CD4-positive, CD25-positive, alpha-beta regulatory T cell (primary cell): ENCODE measurements at places on chromosomes 16 and 17. TPM values are rescaled to one million over a fixed set of nuclear protein-coding genes. Genes with fewer than 3 reads are reported as not detected.
A peak's percentile ranks its signal among the peaks of the same experiment; 100 is the strongest.

The TMEM92 gene
- not detected for polyA plus RNA-seq

The CORO1A gene
- polyA plus RNA-seq: 1,770 TPM

The KRT24 gene
- polyA plus RNA-seq: 0.15 TPM

The TBC1D3C gene
- not detected for polyA plus RNA-seq

The MT1F gene
- 26.0 TPM for polyA plus RNA-seq

DNA sequence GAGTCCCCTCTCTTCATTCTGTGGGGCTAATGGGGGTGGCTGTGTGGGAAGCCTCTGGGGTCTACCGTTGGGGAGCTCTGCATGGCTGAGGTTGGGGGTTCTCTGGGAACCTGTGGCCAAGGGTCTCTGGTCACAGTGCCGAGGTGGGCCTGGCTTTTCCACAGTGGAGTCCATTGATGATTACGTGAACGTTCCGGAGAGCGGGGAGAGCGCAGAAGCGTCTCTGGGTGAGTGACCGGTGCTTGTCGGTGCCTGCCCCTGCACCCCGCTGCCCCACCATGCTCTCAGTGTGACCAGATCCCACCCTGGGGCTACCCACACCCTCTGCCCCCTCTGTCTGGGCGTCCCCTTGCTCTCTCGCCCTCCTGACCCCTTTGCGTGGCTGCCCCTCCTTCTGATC lies 4.5 kb downstream of the LAT start:
- DNase-seq: no peak

- no peak for DNase-seq
Observed at GRCh38 chr17:79949656-79950209, 85.9 kb downstream of the TBC1D16 start.

DNA sequence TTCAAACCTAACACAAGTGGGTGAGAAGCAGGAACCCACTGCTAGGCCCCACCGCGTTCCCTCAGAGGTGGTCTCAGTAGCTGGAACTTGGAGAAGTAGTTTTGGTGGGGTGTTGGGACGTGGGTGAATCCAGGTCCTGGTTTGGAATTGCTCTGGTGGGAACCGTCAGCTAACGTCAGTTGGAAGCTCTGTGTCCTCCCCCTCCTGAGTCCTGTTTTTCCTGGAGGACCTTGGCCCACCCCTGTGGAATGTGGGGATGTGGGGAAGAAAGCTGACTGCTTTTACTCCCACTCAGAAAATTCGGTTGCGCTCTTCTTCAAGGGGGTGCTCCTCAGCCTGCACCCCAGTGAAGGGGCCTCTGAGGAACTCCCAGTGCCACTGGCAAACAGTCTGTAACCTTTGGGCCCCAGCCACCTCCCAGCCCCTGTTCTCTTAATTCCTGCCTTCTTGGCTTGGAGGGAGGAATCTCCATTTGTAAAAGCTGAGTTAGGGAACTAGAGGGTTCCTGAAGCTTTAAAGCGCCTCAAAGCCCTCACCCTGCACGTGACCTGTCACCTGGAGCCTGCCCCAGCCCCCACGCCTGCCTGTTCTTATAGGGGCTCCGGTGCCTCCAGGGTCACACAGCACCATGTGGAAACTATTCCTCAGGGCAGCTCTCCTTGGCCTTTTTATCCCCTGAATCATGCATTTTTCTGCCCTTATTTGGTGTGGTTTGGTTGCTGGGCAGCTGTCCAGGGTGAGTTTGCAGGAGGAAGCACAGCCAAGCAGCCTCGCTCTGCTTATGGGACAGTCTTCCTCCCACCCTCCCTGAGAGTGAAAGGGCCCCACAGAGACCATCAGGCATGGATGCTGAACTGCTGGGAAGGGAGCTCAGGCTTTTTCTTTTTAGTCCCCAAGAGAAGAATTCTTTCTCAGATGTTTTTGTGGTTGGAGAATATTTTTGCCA lies 16.2 kb upstream of the NAGLU start:
- no peak for DNase-seq

GRCh38 chr17:74545843-74546230 lies at the start of gene CD300C:
CD300C (minus strand) TSS chr17:74546115; CDS start chr17:74545782, 333 bp downstream.
- no peak for DNase-seq

DNA sequence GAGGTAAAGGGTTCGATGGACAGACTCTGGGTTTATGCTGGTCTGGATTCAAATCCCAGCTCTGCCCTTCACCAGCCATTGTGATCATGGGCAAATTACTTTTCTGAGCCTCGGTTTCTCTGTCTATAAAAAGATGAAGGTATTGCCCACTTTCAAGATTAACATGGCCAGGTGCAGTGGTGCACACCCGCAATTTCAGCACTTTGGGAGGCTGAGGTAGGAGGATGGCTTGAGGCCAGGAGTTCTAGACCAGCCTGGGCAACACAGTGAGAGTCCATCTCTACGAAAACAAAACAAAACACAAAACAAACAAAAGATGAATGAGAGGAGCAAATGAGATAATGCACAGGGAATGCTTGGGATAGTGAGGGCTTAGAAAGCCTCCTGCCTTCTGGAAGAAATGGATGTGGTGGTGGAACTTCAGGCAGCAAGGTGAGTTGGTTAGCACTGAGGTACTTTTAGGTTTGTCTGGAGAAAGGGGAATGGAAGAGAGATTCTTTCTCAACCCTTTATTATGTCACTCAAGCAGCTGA lies 8.5 kb downstream of the ADGRG3 start:
- no peak for DNase-seq

DNA sequence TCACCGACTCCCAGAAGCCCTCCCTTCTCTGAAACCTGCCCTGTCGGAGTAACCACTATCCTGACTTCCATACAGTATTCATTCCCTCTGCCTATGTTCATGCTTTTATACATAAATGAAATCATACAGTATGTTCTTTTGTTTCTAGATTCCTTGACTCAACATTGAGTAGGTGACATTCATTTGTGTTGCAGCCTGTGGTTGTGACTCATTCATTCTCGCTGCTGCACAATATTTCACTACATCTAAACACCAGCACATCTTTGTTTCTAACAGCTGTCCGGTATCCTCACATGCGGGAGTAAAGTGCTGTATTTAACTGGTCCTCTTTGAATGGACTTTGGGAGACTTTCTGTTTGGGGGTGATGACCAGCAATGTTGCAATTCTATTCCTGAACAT lies 135.0 kb upstream of the FOXF1 start:
- no peak for DNase-seq

DNA sequence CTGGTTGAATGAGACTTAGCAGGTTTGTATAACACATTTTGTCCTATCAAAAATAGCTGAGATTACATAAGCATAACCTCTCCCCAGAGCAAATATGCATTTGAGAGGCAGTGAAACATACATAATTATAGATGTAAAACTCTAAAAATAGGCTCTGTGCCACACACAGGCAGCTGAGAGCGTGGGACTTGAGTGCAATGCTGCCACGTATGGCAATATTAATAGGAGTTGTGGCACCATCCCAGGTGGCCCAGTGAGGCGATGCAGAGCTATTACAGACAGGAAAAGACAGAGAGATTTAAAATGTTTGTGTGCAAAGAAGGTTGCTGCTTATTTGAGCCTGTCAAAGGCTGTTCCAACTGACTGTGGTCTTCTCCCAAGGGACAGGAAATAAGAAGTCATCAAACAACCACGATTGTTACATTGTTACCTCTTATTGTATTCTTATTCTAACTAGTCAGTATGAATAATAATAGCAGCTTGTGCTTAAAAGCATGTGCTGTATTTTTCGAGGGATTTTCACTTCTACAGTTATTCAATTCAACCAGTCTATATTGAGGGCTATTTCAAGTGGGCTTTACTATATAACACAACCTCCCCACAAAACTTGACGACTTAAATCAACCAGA lies 116.5 kb downstream of the SALL1 start:
- no peak for DNase-seq

DNA sequence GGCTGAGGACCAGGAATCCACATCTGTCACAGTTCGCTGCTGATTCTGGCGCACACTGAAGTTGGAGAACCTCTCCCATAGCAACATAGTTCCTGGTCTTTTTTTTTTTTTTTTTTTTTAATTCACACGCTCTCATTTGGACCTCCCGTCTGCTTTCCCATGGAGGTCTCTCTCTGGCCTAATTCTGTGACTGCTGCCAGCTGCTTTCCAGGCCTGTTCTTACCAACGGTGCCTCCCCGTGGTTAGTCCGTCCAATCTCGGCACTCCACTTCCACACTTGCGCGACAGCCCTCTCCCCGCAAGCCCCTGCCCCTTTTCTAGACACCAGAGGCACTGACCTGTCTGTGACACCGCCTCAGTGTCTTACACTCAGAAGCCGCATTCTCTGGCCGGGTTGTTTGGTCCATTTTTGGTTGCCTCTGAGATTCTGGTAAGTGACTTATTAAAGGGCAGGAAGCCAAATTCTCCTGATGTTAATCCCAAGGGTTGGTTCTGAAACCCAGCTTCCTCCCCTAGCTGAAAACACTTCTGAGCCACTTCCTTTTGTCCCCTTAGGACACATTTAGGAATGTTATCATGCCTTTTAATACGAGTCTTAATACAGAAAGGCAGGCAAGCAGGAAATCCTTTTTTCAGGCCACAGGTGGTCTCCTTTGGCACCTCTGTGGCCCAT lies 1.1 kb upstream of the AKTIP start:
- peak; percentile 44 for DNase-seq

GRCh38 chr17:63701868-63702720 lies 2.2 kb upstream of the LIMD2 start:
- DNase-seq: peak; percentile 95

GRCh38 chr16:50836121-50836621 lies 94.3 kb downstream of the CYLD start:
- no peak for DNase-seq

- no peak for DNase-seq
Observed at GRCh38 chr17:35252651-35253050, 9.8 kb downstream of the SLFN5 start.

DNA sequence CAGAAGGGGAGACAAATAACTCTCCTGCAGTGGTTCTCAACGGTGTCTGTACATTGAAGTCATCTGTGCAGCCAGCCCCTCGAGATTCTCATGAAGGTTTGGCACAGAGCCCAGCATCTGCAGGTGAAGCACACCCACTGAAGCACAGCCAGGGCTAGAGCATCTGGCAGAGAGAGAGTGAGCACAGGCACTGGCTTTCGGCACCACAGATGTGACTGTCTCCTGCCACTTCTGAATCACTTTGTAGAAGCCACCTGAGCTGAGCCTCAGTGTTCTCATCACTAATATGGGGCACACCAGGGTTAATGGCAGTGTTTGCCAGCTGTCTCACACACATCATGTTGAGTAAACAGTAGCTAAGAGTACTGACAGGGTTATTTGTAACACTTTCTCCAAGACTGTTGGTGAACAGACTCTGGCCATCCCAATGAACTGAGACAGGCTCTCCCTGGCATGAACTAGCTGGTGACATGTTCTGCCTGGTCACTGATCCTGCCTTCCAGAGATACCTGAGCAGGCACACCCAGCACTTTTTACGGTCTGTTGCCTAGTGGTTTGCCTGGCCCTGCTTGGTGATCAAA lies 10.9 kb downstream of the HSPB9 start:
- DNase-seq: no peak

- no peak for DNase-seq
Observed at GRCh38 chr17:4617090-4617489, 24.4 kb downstream of the ALOX15 start.

DNA sequence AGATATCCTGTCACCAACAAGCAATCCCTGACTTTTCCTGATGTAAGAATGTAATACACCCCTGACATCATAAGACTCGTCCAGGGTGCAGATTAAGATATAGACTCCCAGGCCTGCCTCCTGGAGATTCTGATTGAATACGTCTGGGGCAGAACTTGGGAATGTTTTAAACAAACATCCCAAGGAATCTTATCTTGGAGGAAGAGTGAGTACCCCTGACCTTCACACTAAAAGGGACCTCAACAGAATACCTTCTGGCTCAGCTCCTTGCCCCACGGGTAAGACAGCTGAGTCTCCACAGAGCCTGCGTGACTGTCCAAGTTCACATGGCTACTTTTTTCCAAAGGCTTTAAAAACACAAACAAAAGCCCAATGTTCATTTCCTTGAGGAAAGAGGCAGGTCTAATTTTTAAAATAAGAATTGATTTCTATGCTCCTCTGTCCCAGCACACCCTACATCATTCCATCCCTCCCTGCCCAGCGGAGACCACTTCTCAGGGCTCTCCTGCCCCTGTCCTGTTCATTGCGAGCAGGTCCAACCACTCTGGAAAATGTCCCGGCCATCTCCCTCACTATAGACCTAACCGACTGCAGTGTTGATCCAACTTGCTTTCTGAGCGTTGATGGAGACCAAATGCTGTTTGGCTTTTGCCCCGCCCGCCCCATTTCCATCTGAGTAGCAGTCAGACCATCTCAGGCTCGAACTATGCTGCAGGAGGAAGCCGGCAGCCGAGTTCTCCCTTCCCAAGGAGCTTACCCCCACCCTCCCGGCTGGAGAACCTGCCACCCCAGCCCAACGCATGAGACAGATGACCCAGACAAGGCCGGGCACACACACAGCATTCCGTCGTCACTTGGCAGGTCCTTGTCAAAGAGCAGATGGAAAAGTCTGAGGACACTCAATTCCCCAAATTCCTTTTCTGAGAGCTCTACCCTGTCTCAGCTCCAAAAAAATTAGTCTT lies 44.1 kb upstream of the MYH10 start:
- no peak for DNase-seq

GRCh38 chr16:62927122-62927521 lies 890.9 kb upstream of the CDH8 start:
- DNase-seq: no peak

DNA sequence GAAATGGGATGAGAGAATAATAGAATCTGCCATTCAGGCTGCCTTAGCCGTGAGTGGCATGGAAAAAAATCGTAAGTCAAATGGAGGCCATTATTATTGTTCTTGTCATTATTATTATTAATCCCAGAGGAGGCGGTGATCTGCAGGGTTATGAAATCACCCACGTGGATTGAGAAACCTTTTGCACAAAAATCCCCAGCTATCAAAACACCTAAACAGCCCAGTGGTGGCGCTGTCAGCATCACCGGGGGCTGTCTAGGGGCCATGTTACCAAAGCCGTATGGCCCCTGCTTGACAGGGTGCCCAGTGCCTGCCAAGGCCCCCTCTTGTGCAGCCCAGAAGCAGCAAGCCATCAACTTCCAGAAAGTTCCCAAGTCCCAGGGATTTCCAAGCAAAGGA lies 25.2 kb downstream of the CNGB1 start:
- no peak for DNase-seq

DNA sequence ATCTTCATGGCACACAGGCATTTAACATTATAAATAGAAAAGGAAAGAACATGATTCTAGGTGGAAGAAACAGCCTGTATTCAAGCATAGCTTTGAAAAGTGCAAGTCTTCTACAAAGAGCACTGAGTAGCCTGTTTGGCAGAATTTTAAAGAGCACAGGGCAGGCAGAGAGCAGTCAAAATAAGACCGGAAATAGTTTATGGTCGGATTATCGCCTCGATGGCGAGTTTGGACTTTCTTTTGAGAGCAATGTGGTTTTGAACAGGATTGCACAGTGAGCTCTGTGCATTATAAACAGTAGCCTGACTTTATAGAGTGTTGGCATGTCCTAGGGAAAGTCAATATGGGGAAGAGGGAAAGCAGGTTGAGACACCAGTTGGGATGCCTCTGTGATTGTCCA lies 6.2 kb upstream of the TMEM100 start:
- no peak for DNase-seq
